ENCODE measurements at places on chromosomes 13 and 19. TPM values are rescaled to one million over a fixed set of nuclear protein-coding genes. Genes with fewer than 3 reads are reported as not detected.

GRCh38 chr13:33494596-33495204 lies 209.1 kb upstream of the STARD13 start:
- H3K36me3 ChIP-seq: no peaks in the 10 kb centered on the region
- H3K27ac ChIP-seq: no peak overlapping the region
- H3K4me3 ChIP-seq: no peak overlapping the region
- H3K27me3 ChIP-seq: no peaks in the 10 kb centered on the region
- H3K4me1 ChIP-seq: peaks cover 2% of the 10 kb centered on the region
- DNase-seq: no peak

DNA sequence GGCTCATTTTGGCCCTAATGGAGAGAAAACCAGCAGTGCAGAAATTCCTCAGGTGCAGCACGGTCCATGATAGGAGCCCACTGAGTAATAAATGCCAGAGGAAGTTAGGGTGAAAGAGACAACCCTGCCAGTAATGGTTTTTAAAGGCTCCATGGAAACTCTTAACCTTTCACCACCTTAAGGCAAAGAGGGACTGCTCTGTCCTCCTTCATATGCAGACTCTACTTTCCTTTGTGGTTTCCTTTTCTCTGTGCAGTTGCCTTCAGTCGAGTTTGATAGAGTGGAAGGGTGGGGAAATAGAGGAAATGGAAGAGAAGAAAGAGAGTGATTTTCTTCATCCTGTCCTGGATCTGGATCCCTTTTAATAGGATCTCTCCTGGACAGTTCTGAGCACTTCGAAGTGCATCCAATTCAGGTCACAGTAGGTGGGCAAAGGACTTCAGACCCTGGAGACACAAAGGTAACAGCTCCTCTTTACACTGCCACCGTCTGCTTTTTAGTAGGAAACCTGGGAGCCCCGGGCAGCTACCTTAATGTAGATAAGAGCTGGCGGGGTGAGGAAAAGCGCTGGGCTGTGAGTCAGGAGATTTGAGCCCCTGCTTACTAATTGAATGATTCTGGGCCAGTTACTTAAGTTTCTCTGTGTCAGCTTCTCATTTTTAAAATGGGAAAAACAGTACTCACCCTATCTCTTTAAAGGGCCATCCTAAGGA lies 294.8 kb downstream of the KCNRG start:
- H3K4me1 ChIP-seq: no peaks in the 10 kb centered on the region
- no peaks in the 10 kb centered on the region for H3K36me3 ChIP-seq
- H3K4me3 ChIP-seq: no peak overlapping the region
- DNase-seq: no peak
- no peaks in the 10 kb centered on the region for H3K27me3 ChIP-seq
- no peak overlapping the region for H3K27ac ChIP-seq

SPIB gene
- total RNA-seq: 21.4 TPM

DNA sequence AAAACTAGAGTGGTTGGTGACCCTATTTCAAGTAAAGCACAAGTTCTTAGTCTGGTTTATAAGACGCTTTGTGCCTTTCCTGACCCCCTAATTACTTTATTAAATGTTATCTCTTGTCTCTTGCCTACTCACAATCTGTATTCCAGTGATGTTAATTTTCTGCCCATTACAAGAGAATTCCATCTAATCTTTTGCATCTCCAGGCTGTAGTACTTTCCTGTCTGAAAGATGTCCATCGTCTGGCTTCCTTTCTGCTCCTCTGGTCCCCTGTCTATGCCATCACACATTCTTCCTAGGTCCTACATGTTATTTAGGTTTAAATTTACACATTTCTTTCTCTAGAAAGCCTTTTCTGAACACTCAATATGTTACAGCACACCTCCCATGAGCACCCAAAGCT lies 25.9 kb upstream of the OXGR1 start:
- H3K4me3 ChIP-seq: no peak overlapping the region
- no peak overlapping the region for H3K27ac ChIP-seq
- H3K4me1 ChIP-seq: peaks cover 6% of the 10 kb centered on the region
- no peaks in the 10 kb centered on the region for H3K27me3 ChIP-seq
